Stimulated activated CD4-positive, alpha-beta T cell treated with anti-CD3 and anti-CD28 coated beads, Interleukin-1b, Interleukin-23, amount 100 ng/mL, for 24 hours (primary cell): ENCODE measurements at places on chromosomes 2 and 18.

DNA sequence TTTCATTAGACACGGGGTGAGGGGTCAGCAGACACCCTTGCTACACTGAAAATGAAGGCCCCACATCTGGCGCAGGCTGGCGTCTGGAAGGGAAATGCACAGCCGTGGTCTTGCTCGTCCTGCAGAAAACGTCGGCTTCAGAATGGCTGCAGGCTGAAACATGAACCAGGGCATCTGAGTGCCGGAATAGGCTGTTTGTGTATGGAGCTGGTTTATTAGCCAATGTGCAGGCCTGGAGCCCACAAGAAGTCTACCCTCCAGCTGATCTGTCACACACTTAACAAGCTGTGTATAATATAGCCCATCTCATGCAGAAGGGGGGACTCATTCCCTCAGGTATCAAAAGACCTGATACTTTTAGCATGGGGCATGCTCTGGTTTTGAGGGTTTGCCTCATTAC, 153.4 kb upstream of the SOX11 start:
- no peak for DNase-seq

DNA sequence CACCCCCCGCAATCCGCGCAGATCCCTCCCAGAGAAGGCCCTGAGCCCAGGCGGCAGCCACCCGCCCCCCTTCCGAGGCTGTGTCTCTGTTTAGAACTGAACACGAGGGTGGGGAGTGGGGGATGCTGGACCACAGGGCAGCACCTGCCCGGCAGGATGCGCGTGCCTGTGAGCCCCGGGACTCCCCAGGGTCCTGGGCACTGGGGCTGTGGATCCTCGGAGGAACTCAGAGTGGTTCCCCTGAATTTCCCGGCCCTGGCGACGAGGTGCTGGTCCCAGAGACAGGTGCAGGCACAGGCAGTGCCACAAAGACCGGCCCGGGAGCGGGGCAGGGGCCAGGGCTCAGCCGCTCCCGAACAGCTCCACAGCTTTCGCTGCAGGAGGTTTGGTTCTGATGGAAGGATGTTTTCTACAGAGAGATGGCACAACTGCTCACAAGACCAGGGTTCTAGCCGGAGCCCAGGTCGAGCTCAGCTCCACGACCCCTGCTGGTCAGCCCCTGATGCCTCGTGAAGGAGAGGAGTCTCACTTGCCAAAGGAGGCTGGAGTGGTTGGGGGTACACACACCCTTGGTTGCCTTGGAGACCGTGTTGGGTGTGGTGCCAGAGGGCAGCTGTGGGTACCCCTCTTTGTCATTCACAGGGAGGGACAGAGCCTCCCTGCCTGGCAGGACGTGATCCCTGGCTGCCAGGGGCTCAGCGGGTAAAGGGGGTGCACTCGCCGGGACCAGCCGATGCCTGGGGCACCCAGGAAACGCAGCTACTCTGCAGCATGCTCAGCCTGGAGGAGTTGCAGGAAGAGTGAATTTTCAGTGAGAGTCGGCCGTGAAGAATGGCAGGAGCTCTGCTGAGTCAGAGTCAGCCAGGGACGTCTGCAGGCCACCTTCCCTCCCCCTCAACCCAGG, 4.4 kb upstream of the NEU4 start:
- no peak for DNase-seq

DNA sequence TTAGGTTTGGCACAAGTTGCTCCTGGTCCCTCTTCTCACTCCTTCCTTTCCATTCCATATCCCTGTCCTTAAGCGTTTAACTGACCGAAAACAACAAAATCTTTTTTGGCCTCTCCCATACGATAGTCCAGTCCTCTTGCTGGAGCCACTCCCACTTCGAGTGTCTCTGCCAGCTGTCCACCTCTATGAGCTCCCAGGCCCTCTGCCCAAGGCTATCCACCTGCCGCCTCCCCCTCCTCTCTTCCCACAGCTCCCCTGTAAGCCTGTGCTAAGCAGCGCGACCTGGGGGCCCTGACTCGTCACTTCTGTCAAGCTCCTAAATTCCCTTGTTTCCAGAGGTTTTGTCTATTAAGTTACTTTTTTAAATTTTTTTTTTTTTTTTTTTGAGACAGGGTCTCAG, 47.0 kb upstream of the FOSL2 start:
- DNase-seq = no peak

GRCh38 chr18:12271376-12272235, 17.4 kb downstream of the CIDEA start:
- peak; percentile 7 for DNase-seq

DNA sequence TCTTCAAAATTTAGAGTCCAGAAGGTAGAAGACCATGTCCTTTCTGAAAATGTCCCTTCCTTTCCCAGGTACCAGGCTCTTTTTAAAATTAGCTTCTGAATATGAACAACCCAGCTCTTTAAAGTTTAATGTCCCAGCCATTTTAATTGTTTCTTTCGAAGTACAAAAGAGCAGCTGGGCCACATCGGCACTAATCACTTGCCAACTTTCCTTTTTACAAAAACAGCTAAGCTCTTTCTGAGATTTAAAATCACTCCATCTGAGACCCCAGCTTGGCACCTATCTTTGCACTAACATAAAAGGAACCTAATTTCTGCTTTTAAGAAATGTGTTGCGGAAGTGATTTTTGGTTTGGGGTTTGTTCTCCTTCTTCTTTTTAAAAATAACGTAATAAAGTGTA, 2.6 kb downstream of the BOD1L2 start:
- no peak for DNase-seq

- DNase-seq = no peak
Observed at GRCh38 chr18:79664525-79665125, 15.0 kb upstream of the CTDP1 start.

DNA sequence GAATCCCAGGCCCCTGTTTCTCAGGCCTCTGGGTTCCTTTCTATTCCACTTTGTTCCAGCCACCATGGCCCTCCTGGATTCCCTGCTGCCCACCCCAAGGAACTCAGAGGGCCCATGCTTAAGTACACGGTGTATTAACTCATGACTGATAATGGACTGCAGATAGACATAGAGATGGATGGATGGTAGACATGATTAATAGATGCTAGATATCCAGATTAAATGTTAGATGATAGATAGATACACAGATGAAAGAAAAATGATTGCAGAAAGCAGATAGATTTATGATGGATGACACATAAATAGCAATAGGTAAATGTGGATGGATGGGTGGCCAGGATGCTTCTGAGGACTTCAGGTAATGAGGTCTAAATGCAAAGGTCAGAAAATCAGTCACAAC, 278.0 kb downstream of the CELF4 start:
- no peak for DNase-seq

DNA sequence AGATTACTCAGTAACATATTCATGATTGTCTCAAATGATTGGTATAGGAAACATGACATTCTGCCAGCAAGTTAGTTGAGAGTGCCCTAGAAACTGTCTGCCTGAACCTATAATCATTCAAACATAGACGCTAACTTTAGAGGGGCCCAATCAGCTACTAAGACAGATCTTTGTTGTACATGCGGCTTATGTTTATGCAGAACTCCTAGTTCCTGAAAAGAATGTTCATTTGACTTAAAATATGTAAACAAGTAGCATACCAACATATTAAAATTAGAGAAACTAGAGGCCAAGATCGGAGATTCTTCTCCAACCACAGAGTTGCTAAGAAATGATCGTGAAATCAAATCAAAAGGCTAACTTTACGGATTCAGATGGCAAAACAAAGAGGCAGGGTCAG, 4.2 kb upstream of the METAP1D start:
- DNase-seq = no peak

DNA sequence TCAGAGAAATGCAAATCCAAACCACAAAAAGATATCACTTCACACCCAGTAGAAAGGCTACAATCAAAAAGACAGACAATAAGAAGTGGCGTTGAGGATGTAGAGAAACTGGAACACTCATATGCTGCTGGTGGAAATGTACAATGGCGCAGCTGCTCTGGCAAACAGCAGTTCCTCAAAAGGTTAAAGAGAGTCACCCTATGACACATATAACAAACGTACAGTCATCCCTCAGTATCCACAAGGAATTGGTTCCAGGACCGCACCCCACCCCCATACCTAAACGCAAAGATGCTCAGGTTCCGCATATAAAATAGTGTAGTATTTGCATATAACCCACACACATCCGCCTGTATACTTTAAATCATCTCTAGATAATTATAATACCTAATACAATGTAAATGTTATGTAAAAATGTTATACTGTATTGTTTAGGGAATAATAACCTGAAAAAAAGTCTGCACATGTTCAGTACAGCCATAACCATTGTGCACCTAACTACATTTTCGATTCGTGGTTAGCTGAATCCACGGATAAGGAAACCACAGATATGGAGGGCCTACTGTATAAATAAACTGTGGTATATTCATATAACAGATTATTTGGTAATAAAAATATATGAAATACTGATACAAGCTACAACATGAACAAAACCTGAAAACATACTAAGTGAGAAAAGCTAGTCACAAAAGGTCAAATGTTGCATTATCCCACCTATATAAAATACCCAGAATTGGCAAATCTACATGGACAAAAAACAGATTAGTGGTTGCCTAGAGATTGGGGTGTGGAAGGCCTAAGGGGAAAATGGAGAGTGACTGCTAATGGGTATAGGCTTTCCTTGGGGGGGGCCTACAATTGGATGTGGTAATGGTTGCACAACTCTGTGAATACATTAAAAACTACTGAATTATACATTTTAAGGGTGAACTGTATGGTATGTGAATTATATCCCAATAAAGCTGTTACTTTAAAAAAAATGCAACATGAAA, 37.5 kb downstream of the UXS1 start:
- no peak for DNase-seq

DNA sequence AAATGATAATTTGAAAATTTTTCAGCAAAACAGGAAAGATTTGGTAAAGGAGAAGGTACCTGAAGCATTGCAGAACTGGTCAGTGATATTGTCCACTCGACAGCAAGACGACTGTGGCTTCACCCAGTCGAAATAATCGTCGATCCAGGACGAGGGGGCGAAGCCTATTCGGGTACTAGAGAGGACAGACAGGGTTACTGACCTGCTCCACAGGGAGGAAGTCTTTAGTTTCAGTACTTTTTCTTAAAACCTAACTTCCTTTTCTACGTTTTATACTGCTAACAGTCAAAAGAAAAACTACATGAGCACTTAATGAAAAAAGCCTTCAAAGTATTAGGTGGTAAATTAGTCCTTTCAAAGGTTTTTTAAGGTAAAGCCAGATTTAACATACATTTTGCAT, 36.0 kb downstream of the RMC1 start:
- no peak for DNase-seq

GRCh38 chr2:70140791-70141211, 50.0 kb downstream of the C2orf42 start:
- DNase-seq = no peak

GRCh38 chr2:147097747-147098146, 747.1 kb upstream of the ACVR2A start:
- DNase-seq = no peak
